ENCODE measurements at places on chromosomes 4 and X.

DNA sequence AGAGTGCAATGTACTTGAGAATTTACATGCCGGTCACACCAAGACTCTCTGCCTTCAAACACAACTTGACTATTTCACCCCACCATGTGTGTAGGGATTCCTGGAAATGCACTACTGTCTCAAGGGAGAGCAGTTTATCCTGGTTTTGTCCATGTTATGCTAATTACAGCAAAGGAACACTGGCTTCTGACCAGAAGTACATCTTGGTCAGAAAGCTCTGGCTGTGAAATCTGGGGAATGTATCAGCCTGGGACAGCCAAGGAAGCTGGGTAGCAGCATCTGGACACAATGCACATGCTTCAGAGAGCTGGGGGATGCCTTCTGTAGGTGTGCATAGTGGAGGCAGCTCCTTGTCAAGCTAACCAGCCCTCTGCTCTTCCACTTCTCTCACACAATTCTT is 1432.6 kb upstream of the TENM3 start:
- no peak for DNase-seq

DNA sequence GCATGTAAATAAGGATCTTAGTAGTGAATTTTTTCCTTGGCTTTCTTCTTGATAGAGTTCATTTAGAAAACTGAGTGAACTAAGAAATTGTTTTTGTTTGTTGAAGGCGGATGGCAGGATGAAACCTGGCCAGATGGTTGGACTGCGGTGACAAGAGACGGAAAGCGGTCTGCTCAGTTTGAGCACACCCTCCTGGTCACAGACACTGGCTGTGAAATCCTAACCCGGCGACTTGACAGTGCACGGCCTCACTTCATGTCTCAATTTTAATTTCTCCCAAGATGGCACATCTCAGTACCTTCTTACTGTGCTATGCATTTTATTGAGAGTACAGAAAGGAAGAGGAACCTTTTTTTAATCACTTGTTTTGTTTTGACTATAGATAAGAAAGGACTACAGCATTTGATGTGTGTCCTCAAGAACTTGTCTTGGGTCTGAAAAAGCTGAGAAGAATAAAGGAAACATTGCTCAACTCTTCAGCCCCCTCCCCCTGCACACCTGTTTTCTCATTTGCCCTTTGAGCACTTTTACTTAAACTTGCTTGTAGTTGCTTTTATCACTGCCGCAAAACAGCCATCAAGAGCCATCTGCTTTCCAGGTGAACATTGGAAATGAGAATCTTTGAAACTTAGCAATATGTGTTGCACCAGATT is 27.4 kb downstream of the ADH5 start:
- DNase-seq: no peak

DNA sequence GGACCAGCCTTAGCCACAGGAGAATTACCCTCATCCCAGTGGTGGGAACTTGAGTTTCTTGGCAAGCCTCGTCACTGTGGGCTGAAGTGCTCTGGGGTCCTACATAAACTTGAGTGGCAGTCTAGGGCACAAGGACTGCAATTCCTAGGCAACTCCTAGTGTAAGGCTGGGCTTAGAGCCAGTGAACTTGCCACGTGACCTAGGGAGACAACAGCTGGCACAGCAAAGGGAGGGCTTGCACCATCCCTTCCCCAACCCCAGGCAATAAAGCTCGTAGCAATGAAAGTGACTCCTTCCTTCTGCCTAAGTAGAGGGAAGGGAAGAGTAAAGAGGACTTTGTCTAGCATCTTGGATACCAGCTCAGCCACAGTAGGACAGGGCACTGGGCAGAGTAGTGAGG is 81.8 kb downstream of the TEX11 start:
- no peak for DNase-seq

DNA sequence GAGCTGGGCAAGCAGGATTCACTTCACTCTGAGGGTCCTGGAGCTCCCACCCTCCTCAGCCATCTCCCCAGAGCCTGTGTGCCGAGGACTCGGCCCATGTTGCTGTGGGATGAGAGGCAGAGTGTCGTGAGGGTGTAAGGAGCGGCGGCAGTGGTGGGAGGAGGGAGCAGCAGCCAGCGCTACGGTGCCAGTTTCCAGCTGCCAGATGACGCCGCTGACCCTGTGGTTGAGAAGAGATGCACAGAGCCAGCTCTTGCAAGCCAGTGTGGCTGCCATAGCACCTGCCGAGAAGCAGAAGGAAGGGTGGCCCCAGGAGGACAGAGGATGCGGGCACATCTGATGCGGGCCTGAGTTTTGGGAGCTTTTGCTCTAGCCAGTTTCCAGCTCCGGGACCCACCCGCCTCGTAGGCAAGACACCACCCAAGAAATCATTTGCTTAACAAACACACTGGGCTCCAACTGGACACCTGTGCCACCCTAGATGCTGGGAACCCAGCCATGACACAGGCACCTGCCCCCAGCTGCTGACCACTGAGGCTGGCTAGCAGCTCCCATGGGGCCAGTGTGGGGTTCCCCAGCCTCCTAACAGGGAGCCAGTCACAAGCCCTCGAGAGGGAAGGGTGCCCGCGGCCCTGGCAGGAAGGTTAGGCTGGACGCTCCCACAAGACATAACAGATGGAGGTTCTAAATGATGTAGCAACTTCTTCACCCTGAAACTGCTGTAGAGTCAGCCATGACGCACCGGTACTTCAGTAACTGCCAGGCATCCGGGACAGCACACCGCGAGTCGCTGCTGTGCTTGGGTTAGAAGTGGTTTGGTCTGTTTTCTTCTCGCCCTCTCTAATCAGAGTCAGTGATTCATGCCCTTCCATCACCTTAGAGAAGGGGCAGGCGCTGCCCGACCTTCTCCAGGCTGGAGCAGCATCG is 8.9 kb downstream of the MSANTD1 start:
- peak; percentile 50 for DNase-seq

- DNase-seq: no peak
Observed at GRCh38 chr4:6367371-6367851, 97.8 kb downstream of the WFS1 start.

DNA sequence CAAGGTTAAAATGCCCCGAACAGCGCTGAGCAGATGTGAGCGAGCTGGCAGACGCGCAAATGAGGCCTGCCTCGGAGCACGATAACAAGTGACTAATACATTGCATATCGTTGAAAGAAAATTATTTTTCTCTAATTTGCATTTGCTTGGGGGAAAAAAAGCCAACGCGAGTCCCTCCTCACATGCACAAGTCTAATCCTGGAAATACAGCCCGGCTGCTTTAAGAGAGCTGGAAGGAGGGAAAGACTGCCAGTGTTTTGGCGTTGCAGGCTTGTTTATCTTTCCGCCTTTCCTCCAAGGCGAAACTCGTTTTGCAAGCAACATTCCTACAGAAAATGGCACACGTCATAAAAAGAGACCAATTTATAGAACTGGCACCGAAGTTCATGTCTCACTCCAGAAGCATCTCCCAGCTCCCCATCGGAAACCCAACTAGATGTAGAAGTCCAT is 12.6 kb downstream of the BCOR start:
- no peak for DNase-seq

- DNase-seq: no peak
Observed at GRCh38 chrX:18465051-18465450, 39.6 kb downstream of the CDKL5 start.

GRCh38 chr4:149211876-149212275 is 603.8 kb downstream of the IQCM start:
- DNase-seq: no peak

Measured in GM12891 (cell line).